ENCODE measurements at places on chromosomes 12 and 14. TPM values are rescaled to one million over a fixed set of nuclear protein-coding genes. Genes with fewer than 3 reads are reported as not detected.
A peak's percentile ranks its signal among the peaks of the same experiment; 100 is the strongest.

GRCh38 chr14:102907980-102908730 is 14.3 kb upstream of the AMN start:
- peaks cover 20% of the 10 kb centered on the region for H3K36me3 ChIP-seq
- H3K4me3 ChIP-seq = no peak overlapping the region
- H3K4me1 ChIP-seq = no peaks in the 10 kb centered on the region
- H3K27ac ChIP-seq = no peak overlapping the region
- DNase-seq = no peak

DNA sequence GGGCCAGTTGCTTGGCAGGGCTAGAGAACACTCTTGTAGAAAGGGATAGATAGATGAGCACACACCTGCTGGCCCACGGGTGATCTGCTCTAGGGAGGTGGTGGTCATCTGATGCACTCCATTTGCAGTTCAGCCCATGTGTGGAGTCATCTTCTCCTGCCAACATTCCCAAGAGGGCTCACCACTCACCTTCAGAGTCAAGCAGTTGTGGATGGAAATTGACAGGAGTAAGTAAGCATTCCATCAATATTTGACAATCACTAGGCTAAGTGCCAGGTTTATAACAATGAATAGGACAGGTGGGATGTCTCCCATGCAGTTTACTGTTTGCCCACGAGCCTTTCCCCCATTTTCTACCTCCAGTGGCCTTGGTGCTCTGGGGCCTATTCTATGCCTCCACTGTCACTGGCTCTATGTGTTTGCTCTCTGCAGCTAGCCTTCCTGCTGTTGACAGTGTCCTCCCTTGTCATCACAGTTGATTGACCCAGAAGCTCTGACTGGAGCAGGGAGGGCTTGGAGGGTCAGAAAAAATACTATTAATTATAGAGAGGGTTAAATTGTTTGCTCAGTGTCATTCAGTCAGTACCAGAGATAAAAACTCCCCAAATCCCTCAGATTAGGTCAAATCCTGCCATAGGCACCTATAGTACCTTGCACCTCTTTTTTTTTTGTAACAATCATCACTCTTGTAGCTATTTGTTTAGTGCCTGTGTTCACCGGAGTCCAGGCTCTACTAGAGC is 134.6 kb upstream of the PZP start:
- no peaks in the 10 kb centered on the region for H3K27me3 ChIP-seq
- H3K4me3 ChIP-seq = no peak overlapping the region
- no peak for DNase-seq
- no peak overlapping the region for H3K27ac ChIP-seq
- H3K36me3 ChIP-seq = no peaks in the 10 kb centered on the region
- H3K4me1 ChIP-seq = no peaks in the 10 kb centered on the region

- peak overlapping the region; percentile 63 for H3K27ac ChIP-seq
- no peak for DNase-seq
Measured at GRCh38 chr12:91001306-91001705, 3.5 kb downstream of the EPYC start.

GRCh38 chr12:9951026-9951675 is 19.0 kb upstream of the CLEC2A start:
- H3K27me3 ChIP-seq = peaks cover 37% of the 10 kb centered on the region
- no peak overlapping the region for H3K27ac ChIP-seq
- no peaks in the 10 kb centered on the region for H3K36me3 ChIP-seq
- no peaks in the 10 kb centered on the region for H3K4me1 ChIP-seq
- no peak overlapping the region for H3K4me3 ChIP-seq

GRCh38 chr12:52860102-52860823 is 11.5 kb upstream of the KRT78 start:
- DNase-seq = peak; percentile 61
- H3K27me3 ChIP-seq = no peaks in the 10 kb centered on the region
- peaks cover 16% of the 10 kb centered on the region for H3K4me1 ChIP-seq
- H3K4me3 ChIP-seq = no peak overlapping the region
- no peak overlapping the region for H3K27ac ChIP-seq

DNA sequence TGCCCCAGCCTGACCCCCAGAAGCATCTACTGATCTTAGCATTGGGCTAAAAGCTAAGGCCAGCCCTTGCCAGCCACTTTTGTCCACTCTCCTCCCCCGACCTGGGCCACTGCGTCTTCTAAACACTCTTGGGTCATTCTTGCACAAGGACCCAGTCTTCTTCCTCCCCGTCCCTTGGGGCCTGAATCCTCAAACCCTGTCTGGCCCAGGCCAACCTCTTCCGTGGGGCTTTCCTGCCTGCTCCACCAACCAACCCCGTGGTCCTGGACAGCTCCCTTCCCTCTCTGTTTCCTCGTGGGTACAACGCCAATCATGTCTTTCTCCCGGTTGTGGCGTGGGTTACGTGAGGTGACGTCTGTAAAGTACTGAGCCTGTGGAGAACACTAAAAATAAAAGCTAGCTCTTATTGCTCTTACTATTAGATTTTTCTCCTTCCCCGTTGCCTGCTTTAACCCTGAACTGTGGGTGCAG is 21.5 kb downstream of the FAM222A start:
- H3K4me3 ChIP-seq = no peak overlapping the region
- DNase-seq = no peak
- H3K27me3 ChIP-seq = peaks cover 23% of the 10 kb centered on the region
- H3K36me3 ChIP-seq = no peaks in the 10 kb centered on the region
- peaks cover 25% of the 10 kb centered on the region for H3K4me1 ChIP-seq

DNA sequence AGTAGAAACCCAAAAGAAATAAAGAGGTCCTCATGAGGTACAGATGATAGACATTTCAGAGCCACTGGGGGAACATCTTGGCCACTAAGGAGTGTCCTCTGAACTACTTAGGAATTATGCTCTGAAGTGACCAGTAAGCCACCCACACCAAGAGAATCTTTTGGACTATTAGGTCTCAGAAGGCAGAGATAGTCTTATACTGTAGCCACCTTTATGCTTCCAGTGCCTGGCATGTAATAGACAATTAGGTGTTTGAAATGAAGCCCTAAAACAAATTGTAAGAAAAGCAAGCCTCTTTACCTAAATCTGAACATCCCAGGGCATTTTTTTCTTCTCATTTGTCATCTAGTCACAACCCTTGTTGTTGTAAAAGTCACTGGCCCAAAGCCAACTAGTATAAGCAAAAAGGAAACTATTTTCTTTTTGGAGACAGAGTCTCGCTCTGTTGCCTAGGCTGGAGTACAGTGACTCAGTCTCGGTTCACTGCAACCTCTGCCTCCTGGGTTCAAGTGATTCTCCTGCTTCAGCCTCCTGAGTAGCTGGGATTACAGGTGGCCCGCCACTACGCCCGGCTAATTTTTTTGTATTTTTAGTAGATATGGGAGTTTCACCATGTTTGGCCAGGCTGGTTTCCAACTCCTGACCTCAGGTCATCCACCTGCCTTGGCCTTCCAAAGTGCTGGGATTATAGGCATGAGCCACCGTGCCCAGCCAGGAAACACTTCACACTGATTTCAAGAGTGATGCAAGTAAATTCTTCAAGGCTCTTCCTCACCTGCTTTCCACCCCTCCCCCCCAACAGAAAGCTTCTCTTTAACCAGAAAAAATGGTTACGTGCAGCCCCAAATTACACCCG is 11.1 kb downstream of the PLEKHA5 start:
- peaks cover 5% of the 10 kb centered on the region for H3K36me3 ChIP-seq
- DNase-seq = no peak
- no peak overlapping the region for H3K27ac ChIP-seq
- no peak overlapping the region for H3K4me3 ChIP-seq

DNA sequence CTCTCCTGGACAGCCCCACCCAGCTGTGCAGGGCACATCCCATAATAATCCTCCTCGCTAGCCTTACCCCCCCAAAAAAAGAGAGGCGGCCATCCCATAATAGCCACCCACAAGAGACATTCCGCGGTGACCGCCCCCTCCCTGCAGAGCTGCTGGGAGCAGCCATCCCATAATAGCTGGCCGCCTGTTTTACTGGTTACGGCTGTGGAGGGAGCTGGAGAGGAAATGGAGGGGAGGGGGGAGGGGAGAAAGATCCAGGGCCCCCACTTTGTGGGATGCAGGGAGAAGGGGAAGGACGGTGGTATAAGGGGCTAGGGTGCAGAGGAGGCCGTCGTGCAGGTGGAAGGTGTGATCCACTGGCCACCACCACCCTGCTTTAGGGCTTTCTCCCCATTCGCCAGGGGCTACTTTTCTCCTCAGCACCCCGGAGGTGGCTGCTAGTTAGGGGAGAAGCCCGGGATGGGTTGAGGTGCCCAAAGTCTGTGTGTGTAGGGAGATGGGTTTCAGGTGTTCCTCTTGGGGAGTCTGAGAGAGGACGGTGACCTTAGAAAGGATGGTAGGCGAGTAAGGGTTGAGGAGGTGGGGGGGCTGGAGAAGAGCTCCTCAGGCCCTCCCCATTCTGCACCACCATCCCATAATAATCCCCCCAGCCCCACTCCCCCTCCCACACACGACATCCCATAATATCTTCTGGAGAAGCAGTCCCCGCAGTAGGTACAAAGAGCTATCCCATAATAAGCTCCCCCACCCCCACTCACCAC is 6.0 kb upstream of the CHD4 start:
- peak overlapping the region; percentile 16 for H3K4me3 ChIP-seq
- no peaks in the 10 kb centered on the region for H3K36me3 ChIP-seq
- H3K27me3 ChIP-seq = no peaks in the 10 kb centered on the region
- DNase-seq = peak; percentile 68
- H3K27ac ChIP-seq = peak overlapping the region; percentile 34
- peaks cover 25% of the 10 kb centered on the region for H3K4me1 ChIP-seq

GRCh38 chr14:37862263-37862662 is 266.8 kb downstream of the TTC6 start:
- H3K4me1 ChIP-seq = no peaks in the 10 kb centered on the region
- no peak overlapping the region for H3K27ac ChIP-seq
- no peaks in the 10 kb centered on the region for H3K36me3 ChIP-seq

- peaks cover 25% of the 10 kb centered on the region for H3K36me3 ChIP-seq
- peak overlapping the region; percentile 52 for H3K4me3 ChIP-seq
- DNase-seq = peak; percentile 31
Measured at GRCh38 chr12:74602881-74603672, 65.4 kb downstream of the ATXN7L3B start.

DNA sequence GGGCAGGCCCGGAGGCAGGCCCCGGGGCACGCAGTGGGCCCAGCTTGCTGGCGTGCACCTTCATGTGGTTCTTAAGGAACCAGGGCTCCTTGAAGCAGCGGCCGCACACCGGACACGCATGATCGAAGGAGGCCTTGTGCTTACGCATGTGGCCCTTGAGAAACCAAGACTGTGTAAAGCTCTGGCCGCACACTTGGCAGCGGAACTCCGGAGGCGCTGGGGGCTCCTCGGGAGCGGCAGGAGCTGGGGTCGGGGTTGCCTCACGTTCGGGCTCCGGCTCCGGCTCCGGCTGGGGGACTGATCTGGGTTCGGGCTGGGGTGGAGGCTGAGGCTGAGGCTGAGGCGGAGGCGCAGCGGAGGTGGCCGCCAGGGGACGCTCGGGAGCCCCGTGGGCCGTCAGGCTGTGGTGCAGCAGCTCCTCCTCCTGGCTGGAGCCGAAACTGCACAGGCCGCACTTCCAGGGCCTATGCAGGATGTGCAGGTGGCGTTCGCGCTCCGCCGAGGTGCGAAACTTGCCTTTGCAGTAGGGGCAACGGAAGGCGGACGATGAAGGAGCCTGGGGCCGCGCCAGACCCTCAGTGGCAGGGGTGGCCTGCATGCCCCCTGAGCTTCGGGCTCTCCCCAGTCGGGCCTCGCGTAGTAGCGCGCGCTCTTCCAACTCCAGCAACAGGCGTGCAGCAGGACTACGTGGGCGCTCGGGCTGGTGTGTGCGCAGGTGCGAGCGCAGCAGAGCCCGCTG is 6.0 kb downstream of the ZNF219 start:
- DNase-seq = peak; percentile 90
- H3K4me1 ChIP-seq = peaks cover 8% of the 10 kb centered on the region
- H3K27ac ChIP-seq = peak overlapping the region; percentile 3
- peak overlapping the region; percentile 24 for H3K4me3 ChIP-seq
- H3K36me3 ChIP-seq = peaks cover 35% of the 10 kb centered on the region
- no peaks in the 10 kb centered on the region for H3K27me3 ChIP-seq

DNA sequence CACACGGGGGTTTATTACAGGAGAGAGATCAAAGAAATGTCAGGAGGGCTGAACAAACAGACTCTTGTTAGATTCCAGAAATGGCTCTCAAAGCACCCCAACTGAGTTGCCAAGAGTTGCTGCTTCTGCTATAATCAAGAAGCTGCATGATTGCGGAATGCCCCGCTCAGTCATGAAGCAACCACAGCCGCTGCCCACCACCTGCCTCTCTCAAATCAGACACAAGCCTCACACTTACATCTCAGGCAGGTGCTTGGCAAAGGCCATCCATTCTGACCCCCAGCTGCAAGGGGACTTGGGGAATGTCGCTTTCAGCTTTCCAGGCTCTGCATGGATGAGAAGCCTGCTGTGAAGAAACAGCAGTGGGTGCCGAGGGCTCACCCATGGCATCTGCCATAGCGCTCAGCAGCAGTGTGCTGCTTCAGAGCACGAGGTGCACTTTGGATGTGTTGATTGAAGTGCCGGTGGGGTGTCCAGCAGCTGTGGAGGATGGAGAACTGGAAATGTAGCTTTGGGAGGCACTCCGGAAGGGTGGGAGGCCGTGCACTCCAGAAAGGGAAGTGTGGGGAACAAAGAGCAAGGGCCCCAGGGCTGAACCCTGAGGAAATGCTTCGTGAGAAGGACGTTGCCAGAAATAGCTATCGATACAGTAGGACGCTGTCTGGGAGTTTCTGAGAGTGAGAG is 37.7 kb downstream of the LRRC74A start:
- H3K4me3 ChIP-seq = no peak overlapping the region
- no peak overlapping the region for H3K27ac ChIP-seq
- DNase-seq = peak; percentile 33
- no peaks in the 10 kb centered on the region for H3K36me3 ChIP-seq
- H3K27me3 ChIP-seq = peaks cover 70% of the 10 kb centered on the region

DNA sequence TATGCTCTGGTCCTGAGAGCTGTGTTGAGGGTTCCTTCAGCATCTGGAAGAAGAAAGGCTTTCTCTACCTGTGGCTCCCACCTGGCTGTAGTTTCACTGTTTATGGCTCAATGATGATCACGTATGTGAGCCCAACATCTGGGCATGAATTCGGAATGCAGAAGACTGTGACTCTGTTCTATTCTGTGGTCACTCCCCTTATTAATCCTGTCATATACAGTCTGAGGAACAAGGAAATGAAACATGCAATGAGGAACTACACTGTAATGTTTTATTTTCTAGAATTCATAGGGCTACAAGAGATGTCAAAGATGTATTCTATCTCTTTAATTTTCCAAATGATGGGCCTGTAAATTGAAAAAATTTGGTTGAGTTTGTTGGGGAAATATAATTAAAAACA is 10.8 kb upstream of the OR11G2 start:
- no peaks in the 10 kb centered on the region for H3K36me3 ChIP-seq
- H3K4me1 ChIP-seq = peaks cover 32% of the 10 kb centered on the region
- no peaks in the 10 kb centered on the region for H3K27me3 ChIP-seq
- no peak for DNase-seq
- H3K27ac ChIP-seq = no peak overlapping the region

Gene HNF1A
- 8.4 TPM for total RNA-seq

Gene PGF
- 1.2 TPM for total RNA-seq

Gene RAB15
- 22.8 TPM for total RNA-seq

Gene CNTN1
- not detected for total RNA-seq

Gene AMHR2
- total RNA-seq = not detected

Gene KRT77
- not detected for total RNA-seq

Gene ATN1
- total RNA-seq = 62.0 TPM

Gene C14orf39
- not detected for total RNA-seq
